AG10803 (cell line): ENCODE measurements at places on chromosomes 7 and 10.

DNA sequence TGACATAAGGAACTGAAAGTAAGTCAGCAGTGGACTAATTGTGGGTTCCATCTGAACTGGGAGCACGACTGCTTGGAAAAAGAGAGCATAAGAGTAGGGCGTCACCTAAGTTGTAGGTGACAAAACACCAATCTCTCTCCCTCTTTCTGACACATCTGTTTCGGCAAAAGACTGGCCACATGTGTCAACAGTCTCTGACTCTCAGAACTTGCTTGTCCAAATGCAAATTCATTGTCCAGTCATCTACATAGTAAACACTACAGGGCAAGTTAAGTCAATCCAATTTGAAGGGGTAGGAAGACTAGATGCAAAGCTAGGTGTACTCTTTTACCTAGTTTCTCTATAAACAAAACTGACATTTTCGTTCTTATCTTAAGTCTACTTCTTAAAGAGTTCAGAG lies 87.7 kb downstream of the ZNF438 start:
- DNase-seq, result no peak

- peak; percentile 62 for DNase-seq
Observed at GRCh38 chr10:66925896-66926715, at the start of gene LRRTM3. Gene LRRTM3, plus strand, starts transcription at chr10:66926036.

GRCh38 chr10:110494532-110494931 lies 3.2 kb upstream of the DUSP5 start:
- no peak for DNase-seq

DNA sequence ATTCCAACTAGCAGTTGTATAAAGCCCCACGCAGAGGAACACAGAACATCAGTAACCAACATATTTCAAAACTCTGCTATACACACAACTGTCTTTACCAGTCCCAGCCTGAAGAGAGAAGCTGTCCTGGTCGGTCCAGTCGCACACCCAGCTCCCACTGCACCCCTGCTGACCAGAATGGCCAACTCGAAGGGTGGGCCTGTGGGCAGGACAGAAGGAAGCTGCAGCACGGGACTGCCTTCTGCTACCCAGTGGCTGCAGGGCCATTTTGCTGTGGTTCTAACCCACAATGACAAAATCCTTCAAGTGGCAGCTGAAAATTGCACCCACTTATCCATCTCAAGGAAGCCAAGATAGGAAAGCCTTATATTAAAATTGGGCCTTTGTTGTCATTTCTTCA lies 48.2 kb downstream of the GSDME start:
- no peak for DNase-seq

- DNase-seq, result no peak
Observed at GRCh38 chr7:40105879-40106473, 28.4 kb downstream of the MPLKIP start.

DNA sequence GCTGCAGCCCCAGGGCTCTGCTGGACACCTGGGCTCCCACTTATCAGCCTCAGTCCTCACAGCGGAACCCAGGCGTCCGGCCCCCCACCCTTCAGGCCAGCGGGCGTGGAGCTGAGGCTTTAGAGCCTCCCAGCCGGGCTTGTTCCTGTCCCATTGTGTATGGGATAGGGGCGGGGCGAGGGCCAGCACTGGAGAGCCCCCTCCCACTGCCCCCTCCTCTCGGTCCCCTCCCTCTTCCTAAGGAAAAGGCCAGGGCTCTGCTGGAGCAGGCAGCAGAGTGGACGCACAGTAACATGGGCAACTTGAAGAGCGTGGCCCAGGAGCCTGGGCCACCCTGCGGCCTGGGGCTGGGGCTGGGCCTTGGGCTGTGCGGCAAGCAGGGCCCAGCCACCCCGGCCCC lies 2.7 kb downstream of the NOS3 start:
- DNase-seq, result no peak

DNA sequence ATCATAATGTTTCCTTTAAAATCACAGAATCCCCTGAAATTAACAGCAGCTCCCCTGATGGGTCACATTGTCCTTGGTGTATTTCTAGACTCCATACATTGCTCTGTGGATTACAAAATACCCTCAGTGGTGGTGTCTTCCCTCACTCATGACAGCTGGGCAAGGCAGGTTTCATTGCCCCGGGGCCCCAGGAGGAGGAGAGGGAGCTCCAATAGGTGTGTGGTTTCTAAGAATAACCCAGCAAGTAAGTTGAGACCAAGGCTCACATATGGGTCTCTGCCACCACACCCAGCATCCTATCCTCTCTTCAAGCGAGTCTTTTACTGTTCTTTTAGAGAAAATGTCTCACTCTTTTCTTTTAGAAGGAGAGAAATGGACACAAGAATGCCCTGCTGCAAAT lies 63.6 kb downstream of the PKD1L1 start:
- DNase-seq, result no peak

DNA sequence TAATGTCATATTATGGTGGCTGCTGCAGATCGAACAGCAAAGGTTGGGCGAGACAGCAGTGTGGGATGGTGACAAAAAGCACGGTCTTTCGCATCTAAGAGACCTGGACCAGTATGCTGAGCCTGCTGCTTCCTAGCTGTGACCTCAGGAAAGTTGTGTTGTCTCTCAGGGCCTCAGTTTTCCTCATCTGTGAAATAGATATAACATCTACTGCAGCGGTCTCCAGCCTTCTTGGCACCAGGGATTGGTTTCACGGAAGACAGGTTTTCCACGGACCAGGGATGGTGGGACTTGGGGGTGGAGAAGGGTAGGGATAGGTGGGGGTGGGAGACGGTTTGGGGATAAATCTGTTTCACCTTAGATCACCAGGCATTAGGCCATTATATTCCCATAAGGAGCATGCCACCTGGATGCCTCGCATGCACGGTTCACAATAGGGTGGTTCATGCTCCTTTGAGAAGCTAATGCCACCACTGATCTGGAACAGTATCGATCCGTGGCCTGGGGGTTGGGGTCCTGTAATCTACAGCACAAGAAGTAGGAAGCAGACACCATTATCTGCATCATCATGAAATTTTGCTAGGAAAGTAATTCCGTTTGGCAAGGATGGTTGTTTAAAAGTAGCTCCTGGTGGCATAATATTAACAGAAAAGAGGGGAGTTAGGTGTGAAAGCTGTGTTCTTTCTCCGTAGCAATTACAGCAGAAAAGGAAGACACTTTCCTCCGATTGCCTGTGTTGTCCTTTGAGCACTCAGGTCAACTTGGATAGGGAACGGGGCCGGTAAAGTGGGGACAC lies 10.8 kb downstream of the KLF6 start:
- DNase-seq, result no peak

GRCh38 chr7:45662018-45662417 lies 87.8 kb downstream of the ADCY1 start:
- DNase-seq, result no peak

DNA sequence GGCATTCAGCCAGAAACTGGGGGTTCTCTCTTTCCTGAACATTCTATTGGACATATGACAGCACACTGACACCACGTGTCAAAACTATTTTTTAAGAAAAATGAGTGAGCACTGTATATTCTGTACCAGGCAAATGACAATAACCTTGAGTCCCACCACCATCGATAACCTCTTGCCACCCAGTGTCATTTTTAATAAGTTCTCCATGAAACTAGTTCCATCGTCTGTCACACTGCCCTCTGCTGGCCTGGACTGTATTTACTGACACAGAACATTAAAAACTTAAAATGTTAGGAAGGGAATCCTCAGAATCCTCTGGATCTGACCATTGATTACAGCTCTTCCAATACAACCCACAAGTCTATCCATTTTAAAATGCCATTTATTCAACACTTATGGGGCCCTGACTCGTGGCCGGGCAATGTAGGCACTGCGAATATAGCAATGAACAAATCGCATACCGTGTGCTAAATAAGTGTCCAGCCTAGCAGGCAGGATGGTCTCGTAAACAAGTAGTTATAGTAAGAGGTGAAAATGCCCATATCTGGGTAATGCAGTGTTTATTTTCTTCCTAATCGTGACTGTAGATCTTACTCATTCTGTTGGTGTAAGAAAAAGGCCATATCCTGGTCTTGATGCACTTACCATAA lies 35.9 kb upstream of the CACNB2 start:
- peak; percentile 44 for DNase-seq

GRCh38 chr7:154916856-154917807 lies 85.8 kb downstream of the PAXIP1 start:
- no peak for DNase-seq

DNA sequence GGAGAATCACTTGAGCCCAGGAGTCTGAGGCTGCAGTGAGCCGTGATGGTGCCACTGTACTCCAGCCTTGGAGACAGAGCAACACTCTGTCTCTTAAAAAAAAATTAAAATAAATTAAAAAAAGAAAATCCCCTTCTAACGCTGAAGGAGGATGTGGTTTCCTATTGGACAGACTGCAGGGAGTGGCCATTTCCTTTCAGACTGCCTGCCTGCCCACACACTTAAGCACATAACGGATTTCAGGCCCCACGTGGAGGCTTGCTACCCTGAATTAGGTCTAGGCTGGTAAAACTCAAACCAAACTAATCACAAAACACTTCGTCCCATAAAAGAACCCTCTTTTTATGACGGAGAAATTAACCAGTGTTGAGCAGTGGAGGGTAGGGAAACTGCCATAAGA lies 34.0 kb downstream of the GATA3 start:
- DNase-seq, result no peak

DNA sequence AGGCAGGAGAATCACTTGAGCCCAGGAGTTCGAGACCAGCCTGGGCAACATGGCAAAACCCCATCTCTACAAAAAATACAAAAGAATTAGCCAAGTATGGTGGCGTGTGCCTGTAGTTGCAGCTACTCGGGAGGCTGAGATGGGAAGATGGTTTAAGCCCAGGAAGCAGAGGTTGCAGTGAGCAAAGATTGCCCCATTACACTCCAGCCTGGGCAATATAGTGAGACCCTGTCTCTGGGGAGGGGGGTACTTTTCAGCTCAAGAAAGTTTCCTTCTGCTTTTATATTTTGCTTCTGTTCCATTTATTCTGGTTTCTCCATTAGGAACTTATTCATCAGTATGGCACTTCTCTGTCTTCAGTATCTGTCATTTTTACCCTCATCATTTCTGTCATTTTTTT lies 48.6 kb downstream of the COA1 start:
- DNase-seq, result no peak

DNA sequence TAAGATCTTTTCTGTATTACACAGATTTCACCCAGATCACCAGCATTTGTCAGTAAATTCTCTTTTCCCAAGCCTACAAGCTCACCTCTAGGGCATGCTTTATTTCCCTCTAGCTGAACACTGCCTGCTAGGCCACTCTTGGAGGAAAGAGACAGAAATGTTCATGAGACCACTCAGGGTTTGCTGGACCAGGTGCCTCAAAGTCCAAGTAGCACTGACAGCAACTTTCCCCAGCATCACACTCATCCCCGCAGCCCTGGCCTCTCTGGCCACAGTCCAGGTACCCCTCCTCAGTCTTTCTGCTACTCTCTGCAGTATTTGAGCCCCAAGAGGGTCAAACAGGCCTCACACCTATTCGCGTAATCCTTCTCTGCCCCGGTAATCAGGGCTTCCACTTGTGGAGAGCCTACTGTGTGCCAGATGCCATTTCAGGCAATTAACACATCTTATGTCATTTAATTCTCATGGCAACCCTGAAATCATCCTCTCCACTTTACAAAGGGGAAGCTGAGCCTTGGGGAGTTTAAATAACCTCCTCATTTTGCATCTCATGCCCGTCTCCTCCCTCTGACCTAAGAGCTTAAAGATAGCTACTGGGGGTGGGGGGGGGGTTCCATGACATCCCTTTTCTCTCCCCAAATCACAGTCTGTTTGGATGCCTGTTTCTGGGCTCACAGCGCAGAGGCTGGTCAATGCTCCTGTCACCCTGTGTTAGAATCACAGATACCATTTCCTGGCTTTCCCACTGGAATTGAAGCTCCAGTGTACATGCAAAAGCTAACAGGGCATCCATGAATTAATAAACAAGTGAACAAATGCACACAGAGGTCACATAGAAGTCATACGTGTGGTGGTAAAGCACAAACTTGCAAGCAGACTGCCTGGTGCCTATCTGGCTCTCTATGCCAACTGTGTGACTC lies 88.5 kb downstream of the PRLHR start:
- no peak for DNase-seq

- DNase-seq, result no peak
Observed at GRCh38 chr7:142319970-142320369, 62.1 kb upstream of the PRSS58 start.

- DNase-seq, result peak; percentile 11
Observed at GRCh38 chr7:87152897-87153641, 816 bp downstream of the DMTF1 start.

GRCh38 chr7:158582089-158582456 lies 5.5 kb downstream of the PTPRN2 start:
- DNase-seq, result no peak

- no peak for DNase-seq
Observed at GRCh38 chr10:73251683-73252444, 580 bp downstream of the MRPS16 start.

DNA sequence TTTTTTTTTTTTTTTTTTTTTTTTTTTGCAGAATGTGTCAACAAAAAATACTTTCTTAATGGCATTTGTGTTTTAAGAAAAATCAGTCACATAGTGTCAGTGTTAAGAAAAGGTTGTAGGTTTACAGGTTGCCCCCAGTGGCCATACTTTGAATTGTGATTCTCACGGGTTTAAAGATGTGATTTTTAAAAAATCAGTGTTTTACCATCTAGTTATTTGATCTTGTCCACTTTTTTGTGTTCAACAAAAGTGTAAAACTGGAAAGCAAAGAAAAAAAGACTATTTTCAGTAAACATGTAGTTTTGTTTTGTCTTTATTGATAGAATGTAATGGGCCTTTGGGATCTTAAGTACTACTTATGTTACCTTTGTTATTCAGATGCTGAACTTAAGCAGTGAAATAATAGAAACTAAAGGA lies 25.7 kb downstream of the SUV39H2 start:
- peak; percentile 39 for DNase-seq

- peak; percentile 97 for DNase-seq
Observed at GRCh38 chr7:70143075-70144044, 545.1 kb downstream of the AUTS2 start.

DNA sequence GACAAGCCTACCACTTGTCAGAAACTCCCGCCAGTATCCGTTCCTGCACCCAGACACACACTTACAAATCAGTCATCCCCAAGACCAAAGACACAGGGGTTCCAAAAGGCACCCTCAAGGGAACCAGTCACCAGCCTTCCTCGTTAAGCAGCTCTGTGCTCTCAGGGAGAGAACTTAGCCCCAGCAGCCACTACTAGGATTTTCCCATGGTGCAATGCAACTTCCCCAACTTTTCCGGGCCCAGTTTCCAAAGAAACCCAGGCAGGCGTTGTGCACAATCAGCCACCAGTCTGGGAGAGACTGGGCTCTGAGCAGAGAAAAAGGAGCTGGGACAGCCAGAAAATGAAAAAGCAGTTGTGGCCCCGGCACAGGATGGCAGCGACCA lies 1.2 kb downstream of the DLG5 start:
- peak; percentile 49 for DNase-seq

DNA sequence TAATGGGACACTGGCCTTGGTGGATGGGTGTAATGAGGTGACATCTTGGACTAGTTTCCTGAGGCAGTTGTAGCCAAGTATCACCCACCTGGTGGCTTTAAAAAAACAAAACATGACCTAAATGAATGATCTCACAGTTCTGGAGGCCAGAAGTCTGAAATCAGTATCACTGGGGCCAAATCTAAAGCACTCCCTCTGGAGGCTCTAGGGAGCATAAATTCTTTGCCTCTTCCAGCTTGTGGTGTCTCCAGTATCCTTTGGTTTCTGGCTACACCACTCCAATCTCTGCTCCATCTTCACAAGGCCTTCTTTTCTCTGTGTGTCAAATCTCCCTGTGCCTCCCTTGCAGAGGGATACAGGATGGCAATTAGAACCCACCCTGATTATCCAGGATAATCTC lies 342.9 kb downstream of the CALN1 start:
- DNase-seq, result no peak

- DNase-seq, result no peak
Observed at GRCh38 chr10:122254831-122255230, 16.3 kb upstream of the BTBD16 start.

- no peak for DNase-seq
Observed at GRCh38 chr7:129021656-129022055, 33.3 kb downstream of the TNPO3 start.
